Activated naive CD4-positive, alpha-beta T cell (primary cell): ENCODE measurements at places on chromosomes 1 and 21.
A peak's percentile ranks its signal among the peaks of the same experiment; 100 is the strongest.

- no peak for DNase-seq
Measured at GRCh38 chr1:70156529-70157120, 48.8 kb downstream of the LRRC40 start.

DNA sequence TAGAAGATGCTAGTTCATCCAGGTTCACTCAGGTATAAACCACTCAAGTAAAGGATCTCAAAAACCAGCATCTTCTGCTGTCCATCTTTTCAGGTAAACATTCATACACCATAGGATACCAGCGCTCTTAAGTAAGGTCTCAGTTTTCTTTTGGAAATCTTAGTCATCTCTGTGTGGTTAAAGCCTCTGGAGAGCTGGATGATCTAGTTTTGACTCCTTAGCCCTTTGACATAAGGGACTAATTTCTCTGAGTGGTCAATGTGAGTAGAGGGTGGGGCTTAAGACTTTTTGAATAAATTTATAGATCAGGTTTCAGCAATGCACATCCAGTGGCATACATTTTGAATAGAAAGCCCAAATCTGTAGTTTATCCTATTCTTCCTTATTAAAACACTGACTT is 92.3 kb downstream of the CTH start:
- no peak for DNase-seq

- DNase-seq: no peak
Measured at GRCh38 chr21:24852610-24853195, 754.6 kb downstream of the MRPL39 start.

GRCh38 chr1:236864211-236864610 is 69.1 kb downstream of the MTR start:
- DNase-seq: no peak

DNA sequence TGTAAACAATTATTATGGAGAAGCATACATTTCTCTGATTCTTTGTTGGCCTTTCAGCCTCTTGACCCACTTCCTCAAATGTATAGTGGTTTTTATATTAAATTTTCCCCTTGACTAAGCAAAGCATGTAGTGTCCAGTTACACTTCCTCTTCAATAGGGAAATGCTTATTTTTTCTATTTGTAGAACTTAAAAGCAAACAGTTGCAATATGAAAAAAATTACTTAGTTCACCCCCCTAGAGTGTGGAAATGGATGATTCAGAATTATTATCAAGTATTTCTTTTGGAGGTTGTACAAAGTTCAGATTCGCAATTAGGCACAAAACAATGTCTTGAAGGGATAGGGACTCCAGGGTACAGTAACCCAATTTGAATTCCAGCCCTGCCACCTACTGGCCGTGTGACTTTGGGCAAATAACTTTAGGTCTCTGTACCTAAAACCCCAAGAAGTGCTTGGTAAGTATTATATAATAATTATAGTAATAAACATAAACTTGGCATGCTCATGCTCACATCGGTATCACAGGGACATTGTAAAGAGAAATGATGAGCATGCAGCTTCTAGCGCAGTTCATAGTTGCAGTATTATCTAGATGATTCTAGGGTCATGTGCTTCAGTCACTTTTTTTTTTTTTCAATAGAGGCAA is 28.6 kb upstream of the IFNGR2 start:
- peak; percentile 21 for DNase-seq

GRCh38 chr1:110224240-110224995 is 14.3 kb downstream of the KCNC4 start:
- no peak for DNase-seq

- no peak for DNase-seq
Measured at GRCh38 chr1:85849660-85850059, 141.4 kb upstream of the ZNHIT6 start.

- DNase-seq: no peak
Measured at GRCh38 chr1:153683854-153684253, 5.4 kb downstream of the NPR1 start.

DNA sequence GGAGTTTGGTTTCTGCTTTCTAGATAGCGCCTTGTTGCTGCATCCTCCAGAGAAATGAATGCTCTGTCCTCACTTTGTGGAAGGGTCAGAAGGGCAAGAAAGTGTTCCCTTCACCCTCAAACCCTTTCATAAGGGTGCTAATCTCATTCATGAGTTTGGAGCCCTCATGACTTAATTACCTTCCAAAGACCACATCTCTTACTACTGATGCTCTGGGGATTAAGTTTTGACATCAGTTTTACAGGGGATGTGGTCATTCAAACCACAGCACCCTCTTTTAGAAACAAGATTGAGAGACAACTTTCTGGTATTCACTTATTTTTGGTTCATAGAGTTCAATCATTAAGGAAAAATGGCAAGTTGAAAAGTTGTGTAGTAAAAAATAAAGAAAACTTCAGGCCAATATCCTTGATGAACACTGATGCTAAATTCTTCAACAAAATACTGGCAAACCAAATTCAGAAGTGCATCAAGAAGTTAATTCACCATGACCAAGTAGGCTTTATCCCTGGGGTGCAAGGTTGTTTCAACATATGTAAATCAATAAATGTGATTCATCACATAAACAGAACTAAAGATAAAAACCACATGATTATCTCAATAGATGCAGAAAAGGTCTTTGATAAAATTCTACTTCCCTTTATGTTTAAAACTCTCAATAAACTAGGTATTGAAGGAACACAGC is 442.1 kb downstream of the PTBP2 start:
- DNase-seq: no peak

DNA sequence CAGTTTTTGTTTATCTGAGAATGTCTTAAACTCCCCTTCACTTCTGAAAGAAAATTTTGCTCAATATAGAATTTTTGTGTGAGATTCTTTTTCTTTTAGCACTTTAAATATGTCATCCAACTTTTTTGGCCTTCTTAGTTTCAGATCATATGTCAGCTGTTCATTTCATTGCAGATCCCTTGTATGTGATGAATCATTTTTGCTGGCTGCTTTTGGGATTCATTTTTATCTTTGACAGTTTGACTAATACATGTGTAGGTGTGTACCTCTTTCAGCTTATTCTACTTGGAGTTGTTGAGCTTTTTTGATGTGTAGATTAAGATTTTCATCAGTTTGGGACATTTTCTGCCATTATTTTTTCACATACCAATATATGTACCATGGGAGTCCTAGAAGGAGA is 156.8 kb downstream of the FASLG start:
- no peak for DNase-seq

DNA sequence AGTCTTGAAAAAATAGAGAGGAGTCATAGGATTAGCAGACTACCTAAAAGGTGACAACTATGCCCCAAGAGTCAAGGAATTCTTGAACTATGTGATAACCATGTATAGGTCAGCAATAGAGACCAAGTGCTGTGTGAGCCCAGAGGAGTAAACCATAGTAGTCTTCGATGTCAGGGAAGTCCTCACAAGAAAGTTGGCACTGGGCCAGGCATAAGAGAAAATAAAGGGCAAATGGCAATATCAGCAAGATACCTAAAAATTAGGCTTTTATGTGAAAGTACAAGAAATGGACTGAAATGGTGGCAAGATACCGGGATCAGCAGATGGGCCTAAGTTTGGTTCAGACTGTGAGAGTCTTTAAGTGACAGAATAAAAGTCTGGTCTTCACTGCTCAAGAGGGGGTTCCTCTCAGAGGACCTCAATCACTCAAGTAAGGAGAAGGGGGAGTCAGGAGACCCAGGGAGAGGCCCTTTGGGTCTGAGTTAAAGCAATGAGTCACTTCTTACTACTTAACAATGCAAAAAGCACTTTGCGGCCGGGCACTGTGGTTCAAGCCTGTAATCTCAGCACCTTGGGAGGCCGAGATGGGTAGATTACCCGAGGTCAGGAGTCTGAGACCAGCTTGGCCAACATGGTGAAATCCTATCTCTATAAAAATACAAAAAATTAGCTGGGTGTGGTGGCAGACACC is 95.0 kb downstream of the TEX35 start:
- no peak for DNase-seq

DNA sequence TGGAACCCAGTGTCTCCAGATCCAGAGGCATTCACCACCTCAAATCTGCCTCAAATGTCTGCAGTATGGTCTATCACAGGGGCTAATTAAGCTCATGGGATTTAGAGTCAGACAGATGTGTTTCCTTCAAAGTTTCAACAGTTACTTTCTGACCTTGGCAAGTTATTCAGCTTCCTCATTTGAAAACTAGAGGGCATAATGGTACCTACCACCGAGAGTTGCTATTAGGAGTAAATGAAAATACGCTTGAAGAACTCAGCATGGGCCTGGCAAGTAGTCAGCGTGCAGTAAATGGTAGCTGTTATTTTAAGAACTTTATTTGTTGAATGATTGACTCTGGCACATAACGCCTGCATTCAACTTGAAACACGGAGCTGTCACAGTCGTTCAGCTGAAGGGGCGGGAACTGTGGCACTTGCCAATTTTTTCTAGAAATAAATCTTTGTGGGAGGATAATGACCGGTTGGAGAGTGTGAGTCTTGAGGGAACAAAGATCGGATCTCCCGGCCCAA is 1.2 kb upstream of the CAP1 start:
- no peak for DNase-seq

DNA sequence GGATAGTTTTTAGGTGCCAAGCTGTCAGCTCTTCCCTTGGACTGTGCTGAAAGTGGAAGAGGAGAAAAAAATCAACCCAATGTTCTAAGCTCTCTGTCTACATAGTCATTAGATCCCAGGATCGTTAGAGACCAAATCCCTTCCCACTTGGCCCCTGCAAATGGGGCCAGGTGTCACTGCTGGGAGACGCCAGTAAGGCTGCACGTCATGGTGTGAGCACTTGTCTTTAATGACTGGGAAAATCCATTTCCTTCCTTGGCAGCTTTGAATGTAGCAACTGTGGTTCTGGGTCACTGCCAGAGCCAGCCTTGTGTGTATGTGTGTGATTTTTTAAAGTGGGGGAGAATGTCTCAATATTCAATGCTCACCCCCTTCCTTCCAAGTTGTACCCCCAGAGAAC is 59.9 kb downstream of the MAN1C1 start:
- no peak for DNase-seq

GRCh38 chr1:60388092-60388987 is 314.8 kb upstream of the C1orf87 start:
- no peak for DNase-seq

GRCh38 chr1:46401964-46402626 is 8.0 kb downstream of the FAAH start:
- no peak for DNase-seq
